ENCODE measurements at places on chromosomes 12 and 14.

DNA sequence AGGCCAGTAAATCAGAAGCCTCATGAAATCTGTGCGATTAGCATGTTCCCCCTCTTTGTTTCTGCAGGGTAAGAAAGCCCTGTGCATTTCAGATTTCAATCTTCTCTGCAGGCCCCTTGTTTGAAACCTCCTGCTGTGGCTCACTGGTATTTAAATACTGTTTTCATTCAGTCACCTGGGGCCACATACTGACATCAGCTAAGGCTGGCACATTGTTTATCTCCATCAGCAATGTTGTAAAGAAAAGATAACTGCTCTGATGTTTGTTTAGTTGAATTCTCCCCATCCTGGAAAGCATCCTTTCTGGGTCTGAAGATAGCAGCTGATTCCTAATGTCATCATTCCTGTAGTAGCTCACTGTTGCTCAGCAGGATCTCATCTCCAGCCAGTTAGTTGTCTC, 554.9 kb downstream of the NRXN3 start:
- no peak for DNase-seq

- DNase-seq: no peak
Measured at GRCh38 chr12:93279565-93280412, 97.9 kb upstream of the NUDT4 start.

DNA sequence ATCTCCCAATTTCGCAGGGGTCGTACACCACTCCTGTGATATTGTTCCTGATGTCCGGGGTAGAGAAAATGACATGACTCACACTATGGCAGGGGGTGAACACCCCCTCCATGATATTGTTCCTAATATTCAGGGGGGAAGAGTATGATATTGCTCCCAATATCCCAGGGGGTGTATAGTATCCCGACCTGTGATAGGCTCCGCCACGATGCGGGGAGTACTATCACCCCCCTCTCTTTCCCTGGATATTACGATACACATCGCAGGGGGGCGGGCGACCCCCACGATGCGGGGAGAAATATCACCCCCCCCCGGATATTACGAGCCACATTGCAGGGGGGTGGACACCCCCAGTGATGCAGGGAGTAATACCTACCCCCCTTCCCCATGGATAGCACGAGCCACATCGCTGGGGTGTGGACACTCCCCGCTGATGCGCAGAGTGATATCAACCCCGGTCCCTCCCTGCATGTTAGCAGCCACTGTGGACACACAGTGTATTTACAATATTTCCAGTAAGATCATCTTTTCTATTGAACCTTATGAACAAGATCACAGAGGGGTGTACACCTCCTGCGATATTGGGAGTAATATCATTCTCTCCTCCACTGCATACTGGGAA, 17.7 kb downstream of the SMIM41 start:
- DNase-seq: no peak

DNA sequence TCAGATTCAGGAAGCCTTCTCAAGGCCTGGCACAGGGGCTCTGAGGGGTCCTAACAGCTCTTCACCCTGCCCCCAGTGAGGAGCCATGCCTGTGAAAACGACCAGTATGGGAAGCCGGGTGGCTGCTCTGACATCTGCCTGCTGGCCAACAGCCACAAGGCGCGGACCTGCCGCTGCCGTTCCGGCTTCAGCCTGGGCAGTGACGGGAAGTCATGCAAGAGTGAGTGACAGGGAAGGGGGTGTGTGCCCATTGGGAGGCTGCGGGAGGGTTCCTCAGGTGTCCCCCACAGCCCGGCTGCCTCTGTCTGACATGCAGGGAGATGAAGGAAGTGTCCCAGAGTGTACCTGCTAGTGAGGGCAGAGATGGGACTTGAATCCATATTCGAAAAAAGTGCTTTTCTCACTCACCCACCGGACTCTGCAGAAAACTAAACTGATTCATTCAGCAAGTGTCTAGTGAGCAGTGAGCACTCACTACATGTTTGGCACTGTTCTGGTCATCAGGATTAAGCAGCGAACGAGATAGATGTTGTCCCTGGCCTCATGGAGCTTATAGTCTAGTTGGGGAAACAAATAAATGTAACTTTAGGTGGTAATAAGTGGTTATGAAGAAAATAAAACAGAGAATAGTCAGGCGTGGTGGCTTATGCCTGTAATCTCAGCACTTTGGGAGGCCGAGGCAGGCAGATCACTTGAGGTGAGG, 9.4 kb upstream of the LRP1-AS start:
- no peak for DNase-seq

DNA sequence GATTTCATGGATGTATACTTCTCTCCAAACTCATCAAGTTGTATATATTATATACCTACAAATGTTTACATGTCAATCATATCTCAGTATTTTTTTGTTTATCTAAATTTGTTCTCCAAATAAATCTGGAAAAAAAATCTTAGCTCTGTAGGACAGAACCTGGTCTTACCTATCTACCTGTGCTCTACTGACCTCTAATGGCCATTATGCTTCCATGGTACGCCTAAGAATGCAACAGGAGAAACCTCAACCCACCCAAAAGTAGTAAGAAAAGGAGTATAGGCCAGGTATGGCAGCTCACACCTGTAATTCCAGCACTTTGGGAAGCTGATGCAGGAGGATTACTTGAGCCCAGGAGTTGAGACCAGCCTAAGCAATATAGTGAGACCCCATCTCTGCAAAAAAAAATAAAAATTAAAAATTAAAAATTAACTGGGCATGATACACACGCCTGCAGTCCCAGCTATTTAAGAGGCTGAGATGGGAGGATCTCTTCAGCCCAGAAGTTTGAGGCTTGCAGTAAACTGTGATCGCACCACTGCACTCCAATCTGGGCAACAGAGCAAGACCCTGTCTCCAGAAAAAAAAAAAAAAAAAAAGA, 8.7 kb downstream of the OR11H4 start:
- no peak for DNase-seq

GRCh38 chr14:69980457-69981425, 101.5 kb downstream of the SMOC1 start:
- DNase-seq: no peak

DNA sequence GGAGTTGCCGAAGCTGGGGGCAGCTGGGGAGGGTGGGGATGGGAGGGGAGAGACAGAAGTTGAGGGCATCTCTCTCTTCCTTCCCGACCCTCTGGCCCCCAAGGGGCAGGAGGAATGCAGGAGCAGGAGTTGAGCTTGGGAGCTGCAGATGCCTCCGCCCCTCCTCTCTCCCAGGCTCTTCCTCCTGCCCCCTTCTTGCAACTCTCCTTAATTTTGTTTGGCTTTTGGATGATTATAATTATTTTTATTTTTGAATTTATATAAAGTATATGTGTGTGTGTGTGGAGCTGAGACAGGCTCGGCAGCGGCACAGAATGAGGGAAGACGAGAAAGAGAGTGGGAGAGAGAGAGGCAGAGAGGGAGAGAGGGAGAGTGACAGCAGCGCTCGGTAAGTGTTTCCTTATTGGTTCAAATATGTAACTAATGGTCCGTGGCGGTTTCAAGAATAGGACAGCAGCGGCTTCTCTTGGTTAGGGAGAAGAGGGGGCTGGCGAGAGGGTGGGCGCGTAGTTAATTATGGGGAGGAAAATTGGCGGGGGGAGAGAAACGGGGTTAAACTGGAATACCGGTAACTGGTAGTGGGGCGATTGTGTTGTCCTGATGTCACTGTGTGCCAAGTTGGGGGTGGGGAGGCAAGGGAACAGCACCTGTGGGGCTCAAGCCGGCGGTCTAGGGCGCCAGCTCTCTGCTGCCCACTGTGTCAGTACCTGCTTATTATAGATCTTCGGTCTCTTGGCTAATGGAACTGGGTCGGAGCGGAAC, 8.4 kb downstream of the HOXC8 start:
- no peak for DNase-seq

- no peak for DNase-seq
Measured at GRCh38 chr12:24554612-24555295, 394.1 kb downstream of the BCAT1 start.

DNA sequence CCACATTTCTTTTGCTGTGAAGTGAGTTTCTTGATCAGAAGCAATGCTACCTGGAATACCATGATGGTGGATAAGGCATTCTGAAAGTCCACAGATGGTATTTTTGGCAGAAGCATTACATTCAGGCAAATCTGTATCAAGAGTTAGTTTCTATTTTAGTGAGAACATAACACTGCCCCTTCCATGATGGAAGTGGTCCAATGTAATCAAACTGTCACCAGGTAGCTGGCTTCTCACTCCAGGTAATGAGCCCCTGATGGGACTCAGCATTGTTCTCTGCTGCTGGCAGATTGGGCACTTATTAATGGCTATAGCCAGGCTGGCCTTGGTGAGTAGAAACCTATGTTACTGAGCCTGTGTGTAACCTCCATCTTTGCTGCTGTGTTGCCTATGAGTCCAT, 80.7 kb downstream of the KCNA5 start:
- DNase-seq: no peak

- DNase-seq: no peak
Measured at GRCh38 chr12:110498984-110499706, 2.8 kb downstream of the VPS29 start.

DNA sequence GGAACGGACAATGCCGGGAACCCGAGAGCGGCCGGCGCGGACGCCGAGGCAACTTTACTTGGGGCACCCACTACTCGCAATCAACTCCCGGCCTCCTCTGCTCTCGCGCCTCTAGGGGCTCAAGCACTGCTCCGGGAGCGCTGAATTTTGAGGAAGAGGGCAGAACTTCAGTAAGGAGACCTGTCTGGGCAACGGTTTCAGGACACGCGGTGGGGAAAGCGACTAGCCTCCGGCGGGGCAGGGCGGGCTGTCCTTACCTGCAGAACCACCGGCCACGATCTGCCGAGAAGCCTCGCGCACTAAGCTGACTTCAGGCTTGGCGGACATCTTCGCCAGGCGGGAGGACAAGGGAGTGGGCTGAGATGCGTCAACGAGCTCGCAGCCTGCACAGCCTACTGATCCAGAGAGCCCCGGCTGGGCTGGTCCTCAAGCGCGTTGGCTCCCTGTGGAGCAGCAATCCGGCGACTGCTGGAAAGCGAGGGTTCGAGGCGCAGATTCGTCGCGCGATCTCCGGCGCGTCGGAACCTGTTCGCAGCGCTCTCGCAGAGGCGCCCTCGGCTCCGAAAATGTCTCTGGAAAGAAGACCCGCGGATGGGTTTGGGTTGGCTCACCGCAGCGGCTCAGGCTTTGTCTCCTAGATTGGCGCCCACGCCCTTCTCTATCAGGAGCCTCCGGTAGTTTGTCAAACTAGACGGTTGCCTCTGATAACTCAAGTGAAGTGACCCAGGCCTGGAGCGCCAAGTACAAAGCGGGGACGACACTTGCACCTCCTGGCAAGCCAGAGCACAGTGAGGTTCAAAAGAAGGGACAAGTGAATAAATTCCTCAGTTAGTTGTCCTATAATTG, at the start of gene SLC25A21:
Gene SLC25A21, minus strand, starts transcription at position 583 of the 846 bp plus-strand sequence.
- no peak for DNase-seq

DNA sequence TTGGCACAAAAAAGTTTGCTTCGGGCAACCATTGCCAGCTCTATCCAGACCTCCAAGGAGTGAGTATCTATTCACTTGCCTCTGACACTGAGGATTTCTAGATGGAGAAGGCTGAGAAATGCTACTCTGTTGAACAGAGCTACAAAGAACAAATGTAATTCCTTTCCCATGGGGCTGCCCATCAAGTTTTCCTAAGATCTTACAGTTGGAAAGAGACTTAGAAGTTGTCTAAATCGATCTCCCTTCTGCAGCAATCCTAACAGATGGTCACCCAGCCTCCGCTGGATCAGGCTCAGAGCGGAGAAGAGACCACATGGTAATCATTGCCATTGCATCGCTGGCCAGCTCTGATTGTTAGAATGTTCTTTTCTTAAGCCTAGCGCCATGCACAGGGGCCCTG, 110.1 kb upstream of the BCL2L14 start:
- DNase-seq: no peak

DNA sequence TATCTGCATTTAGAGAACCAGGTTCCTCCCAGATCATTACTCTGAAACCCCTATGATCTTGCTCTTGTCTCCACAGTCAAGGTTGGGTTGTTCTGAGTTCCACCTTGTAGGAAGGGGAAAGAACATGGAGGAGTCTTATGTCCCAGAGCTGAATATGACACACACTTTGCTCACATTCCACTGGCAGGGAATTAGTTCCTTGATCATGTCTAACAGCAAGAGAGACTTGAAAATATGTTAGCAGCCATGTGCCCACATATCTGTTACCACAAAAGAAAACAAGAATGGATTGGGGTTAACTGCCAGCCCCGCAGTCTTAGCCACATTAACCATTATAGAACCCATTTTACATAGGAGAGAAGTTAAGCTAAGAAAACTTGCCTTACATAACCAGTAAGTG, 71.1 kb upstream of the MDM1 start:
- DNase-seq: no peak

DNA sequence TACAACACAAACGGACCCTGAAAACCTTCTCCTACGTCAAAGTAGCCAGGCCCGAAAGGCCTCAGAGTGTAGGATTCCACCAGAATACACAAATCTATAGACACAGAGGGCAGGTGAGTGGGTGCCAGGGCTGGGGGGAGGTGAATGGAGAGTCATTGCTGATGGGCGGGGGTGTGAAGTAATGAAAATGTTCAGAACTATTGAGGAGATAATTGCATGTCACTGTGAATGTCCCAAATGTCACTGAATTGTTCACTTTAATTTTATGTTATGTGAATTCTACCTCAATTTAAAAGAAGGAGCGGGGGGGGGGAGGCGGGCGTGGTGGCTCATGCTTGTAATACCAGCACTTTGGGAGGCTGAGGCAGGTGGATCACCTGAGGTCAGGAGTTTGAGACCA, 36.0 kb downstream of the P2RX4 start:
- DNase-seq: no peak

- no peak for DNase-seq
Measured at GRCh38 chr12:80625901-80626300, 81.5 kb upstream of the MYF6 start.

- no peak for DNase-seq
Measured at GRCh38 chr12:42091769-42092168, 52.9 kb downstream of the GXYLT1 start.

DNA sequence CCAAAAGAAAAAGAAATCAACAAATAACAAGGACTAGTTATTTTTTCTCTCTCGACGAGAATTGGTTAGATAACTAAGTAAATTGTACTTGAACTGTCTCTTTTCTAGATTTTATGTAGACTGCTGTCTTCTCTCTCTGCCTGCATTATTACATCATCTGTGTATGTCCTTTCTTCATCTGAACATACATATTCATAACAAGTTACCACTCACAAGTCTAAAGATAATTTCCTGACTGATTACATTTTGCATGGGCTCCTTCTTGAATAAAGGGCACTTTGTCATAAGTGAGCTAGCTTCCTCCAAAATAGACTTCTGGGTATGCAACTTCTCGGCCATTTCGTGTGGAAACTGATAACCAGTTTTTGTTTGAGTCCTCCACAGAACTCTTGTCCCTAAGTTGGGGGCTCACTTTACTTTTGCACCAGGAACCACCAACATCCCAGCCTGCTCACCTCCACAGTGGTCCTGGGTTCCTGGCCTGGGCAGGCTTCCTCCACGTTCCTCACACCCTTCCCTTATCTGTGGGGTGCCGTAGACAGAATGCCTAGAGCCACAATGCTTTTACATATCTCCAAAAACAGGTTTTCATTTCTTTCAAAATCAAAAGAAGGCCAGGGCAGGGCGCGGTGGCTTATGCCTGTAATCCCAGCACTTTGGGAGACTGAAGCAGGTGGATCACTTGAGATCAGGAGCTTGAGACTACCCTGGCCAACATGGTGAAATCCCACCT, 6.2 kb upstream of the DDX47 start:
- DNase-seq: no peak

GRCh38 chr12:77540097-77540496, 290.6 kb upstream of the NAV3 start:
- no peak for DNase-seq

All from T-helper 2 cell (primary cell).